ENCODE measurements at places on chromosomes 4 and X.

DNA sequence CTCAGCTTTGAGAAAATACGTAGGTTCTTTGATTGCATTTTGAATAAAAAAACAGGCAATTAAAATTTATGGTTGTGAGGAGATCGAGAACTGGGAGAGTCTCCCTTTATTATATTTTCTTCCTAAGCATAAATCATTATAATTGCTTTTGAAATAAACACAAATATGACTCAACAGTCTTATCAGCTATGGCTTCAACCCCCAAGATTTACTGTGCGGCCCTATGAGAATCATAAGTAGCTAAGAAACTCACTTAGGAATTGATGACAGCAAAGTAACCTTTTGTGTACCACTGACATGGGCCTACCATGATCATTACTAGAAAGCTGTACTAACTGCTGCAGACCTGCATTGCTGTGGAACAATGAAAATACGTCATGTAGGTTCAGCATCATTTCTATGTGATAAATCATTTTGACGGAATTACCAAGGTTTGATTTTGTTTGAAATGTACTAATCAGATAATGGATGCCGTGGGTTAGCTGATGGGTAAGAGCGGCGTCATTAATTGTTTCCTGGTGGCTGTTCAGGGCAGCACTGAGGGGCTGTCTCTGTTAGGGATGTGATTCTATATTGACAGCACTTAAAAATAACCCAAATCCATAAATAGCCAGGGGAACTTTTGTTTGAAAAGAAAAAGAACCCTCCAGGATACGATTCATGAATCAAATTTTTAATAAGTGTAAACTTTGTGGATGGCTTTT lies 51.5 kb upstream of the GPRIN3 start:
- DNase-seq, result no peak

DNA sequence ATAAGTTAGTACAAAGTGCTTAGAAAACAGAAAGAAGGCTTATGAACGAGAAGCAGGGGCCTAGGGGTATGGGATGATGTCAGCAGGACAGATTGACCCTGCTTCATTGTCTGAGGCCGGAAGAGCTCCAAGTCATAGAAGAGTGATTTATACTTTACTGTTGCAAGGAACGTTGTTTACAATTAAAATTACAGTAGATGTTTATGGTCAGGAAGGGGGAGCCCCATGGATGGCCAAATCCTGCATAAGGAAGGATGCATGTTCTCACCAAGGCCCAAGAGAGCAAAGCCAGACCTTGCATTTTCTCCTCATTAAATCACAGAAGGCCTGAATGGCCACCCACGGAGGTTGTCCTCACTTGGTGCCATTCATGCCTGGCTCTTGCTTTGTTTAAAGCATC lies 115.3 kb downstream of the LDB2 start:
- no peak for DNase-seq

- no peak for DNase-seq
Observed at GRCh38 chr4:166091912-166092510, 219.0 kb downstream of the TLL1 start.

DNA sequence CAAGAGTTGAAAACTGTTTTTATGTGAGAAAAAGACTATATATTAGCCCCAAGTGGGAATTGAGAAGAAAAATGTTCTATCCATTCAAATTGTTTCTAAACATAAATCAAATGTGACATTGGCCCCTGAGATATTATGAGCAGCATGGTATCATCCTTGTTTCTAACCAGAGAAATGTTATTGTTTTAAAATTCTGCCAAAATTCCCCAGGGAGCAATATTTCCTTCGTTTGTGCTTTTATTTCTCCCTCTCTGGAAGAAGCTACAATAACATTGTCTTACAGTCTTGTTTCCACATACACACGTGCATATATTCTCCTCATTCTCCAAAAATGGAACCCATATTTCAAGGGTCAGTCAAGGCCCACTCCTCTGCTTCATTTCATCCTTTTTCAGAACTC lies 46.7 kb downstream of the MAGEB17 start:
- no peak for DNase-seq

GRCh38 chr4:26724534-26724933 lies 136.1 kb upstream of the STIM2 start:
- DNase-seq, result no peak

DNA sequence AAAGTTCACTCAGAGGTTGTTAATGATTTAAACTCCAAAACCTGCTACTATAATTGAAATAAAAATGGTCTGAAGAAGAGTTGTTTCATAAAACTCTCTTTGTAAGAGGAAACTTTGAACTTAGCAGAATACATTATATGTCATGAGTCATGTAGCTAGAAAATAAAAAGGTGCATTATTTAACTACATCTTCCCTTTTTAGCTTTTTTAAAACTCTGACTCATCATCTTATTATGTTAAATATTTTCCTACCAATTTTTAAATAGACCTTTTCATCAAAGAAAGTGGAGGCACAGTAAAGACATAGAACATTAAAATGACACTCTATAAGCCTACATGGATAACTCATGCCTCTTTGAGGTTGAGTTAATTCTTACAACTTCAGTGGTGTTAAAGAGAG lies 1.2 kb upstream of the ZNF827 start:
- DNase-seq, result no peak

DNA sequence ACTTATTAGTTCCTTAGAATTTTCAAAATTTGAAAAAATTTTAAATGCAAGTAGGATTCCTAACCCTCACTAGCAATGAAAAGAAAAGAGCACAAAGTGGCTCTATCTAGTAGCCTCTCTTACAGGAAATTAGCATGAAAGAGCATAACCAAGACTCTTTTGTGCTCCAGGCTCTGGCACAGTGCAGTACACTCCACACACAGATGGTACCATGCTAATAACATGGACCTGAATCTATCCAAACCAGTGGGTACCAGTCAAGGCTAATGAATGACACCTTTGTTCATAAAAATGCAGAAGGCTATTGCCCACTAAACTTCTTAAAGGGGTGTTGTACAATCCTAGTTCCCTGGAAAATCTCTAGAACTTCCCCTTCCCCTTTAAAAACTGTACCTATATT lies 119.0 kb downstream of the MANBA start:
- no peak for DNase-seq

GRCh38 chrX:44010626-44011025 lies 37.4 kb upstream of the NDP start:
- DNase-seq, result no peak

DNA sequence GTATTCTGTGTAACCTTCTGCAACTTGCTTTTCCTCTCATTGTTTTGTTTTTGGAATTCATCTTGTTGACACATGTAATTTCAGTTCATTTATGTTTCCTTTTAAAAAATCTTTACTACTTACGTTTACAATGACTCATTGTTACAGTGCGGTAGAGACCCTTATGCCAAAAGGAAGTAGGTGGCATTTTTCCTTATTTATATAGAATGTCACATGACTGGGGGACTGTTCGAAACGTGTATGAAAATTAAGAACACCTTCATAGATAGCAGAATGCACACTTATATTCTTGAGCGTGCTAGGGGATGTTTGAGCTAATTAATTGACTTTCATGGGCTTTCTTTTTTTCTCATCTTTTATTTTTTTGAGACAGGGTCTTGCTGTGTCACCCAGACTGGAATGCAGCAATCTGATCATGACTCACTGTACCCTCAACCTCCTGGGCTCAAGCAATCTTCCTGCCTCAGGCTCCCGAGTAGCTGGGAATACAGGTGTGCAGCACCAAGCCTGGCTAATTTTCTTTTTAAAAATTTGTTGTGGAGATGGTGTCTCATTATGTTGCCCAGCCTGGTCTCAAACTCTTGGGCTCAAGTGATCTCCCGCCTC lies 7.3 kb downstream of the REPS2 start:
- no peak for DNase-seq

GRCh38 chrX:8728932-8729535 lies 2.9 kb downstream of the ANOS1 start:
- DNase-seq, result no peak

DNA sequence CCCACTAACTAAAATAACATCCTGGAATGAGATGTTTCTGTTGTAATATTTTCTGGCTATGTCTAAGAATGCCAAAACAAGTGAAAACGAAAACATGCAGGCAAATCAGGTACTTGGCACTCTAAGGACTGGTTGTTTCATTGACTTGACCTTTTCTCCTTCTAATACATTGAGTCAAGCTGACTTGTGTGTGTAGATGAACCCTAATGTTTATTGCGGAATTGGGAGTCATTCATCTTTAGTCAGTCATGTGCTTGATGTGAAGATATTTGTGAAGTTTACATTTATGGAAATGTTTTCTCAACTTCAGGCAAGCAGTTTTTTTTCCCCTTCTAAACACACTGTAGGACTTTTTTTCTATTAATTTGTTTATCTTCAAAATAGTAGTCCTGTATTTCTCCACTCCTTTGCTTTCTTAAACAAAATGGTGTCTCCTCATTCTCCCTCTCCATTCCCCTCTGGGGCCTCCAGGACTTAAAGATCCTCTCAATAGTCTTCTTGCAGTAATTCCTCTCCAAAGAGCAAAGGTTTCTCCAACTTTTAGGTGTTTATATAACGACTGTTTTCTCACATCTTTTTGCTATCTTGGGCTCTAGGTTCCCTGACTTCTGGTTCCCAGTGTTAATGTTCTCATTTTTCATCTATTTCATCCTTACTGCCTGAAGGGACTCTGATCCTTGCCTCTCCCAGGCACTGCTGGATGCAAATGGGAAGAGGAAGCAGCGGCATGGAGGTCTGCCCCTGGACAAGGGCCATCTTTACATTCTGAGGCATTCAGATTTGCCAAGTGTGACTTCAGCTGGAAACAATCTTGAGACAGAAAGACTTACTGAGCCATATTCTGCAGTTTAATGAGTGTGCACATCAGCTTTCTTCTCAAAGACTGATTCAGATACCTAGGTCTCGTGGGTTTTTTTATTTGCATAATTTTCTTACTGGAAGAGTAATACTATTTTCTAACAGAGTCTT lies 166.4 kb downstream of the ARHGAP6 start:
- DNase-seq, result no peak

DNA sequence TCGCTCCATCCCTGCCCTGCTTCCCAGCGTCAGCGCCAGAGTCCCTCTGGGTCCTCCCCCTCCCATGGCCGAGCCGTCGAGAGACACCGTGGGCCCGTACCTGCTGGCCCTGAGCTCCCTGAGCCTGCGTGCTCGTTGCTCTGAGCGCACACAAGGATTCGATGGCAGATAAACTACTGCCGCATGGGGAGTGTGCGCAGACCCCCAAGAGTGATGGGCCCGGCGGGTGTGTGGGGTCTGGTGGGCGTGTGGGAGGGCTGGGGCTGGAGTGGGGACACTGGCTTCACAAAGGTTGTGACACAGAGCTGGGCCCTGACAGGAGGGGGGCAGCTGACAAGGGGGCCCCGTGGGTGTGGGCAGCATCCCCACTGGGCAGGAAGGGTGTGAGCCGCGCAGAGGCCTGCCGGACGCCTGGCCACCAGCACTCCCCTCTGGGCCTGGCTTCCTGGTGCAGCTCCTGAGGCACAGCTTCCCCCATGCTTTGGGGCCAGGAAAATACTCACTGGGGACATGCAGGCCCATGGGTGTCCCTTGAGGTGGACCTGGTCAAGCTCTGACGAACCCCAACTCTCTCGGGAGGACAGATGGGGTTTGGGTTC lies 4.8 kb upstream of the RGS12 start:
- no peak for DNase-seq

DNA sequence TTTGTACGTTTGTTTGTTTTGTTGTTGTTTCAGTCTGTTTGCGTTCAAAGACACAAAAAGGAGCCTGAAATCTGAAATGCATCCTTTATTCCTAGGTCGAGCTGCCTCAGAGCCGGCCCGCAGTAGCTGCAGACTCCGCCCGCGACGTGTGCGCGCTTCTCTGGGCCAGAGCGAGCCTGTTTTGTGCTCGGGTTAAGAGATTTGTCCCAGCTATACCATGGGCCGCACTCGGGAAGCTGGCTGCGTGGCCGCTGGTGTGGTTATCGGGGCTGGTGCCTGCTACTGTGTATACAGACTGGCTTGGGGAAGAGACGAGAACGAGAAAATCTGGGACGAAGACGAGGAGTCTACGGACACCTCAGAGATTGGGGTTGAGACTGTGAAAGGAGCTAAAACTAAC lies 2.4 kb downstream of the ARMCX1 start:
- no peak for DNase-seq

GRCh38 chr4:43360296-43360695 lies 467.8 kb downstream of the GRXCR1 start:
- DNase-seq, result no peak

All from tibial artery (tissue), 4 donors.